Motor neuron (in vitro differentiated cells): ENCODE measurements at places on chromosomes 2 and 18. TPM values are rescaled to one million over a fixed set of nuclear protein-coding genes. Genes with fewer than 3 reads are reported as not detected.

Gene DYNAP
- total RNA-seq: 0.21 TPM in 1 of 2 replicates, not detected in the other

Gene CXCR2
- total RNA-seq: 17.6 and 23.8 TPM in 2 replicates

Gene ACTG2
- 1.0 and 1.6 TPM in 2 replicates for total RNA-seq

Gene MYCN
- total RNA-seq: 19.1 and 22.2 TPM in 2 replicates

Gene CD207
- 0.14 and 0.25 TPM in 2 replicates for total RNA-seq

Gene OTOS
- not detected in 2 replicates for total RNA-seq

Gene CYTIP
- total RNA-seq: not detected in 2 replicates

Gene SCN3A
- total RNA-seq: 2.3 and 5.2 TPM in 2 replicates

Gene RFX8
- not detected in 2 replicates for total RNA-seq

Gene COLEC11
- 0.18 and 0.21 TPM in 2 replicates for total RNA-seq

Gene ANTXR1
- total RNA-seq: 64.1 and 84.6 TPM in 2 replicates

Gene IL1RN
- 1.1 and 1.3 TPM in 2 replicates for total RNA-seq

Gene MAPRE2
- total RNA-seq: 64.9 and 71.4 TPM in 2 replicates

Gene SPC25
- 12.1 and 12.2 TPM in 2 replicates for total RNA-seq

Gene RAB17
- total RNA-seq: 1.2 and 1.3 TPM in 2 replicates

Gene AQP12A
- not detected in 2 replicates for total RNA-seq

Gene NOP58
- 95.0 and 102 TPM in 2 replicates for total RNA-seq

Gene SLC30A3
- total RNA-seq: 0.63 and 1.0 TPM in 2 replicates

Gene C2orf78
- 0.58 TPM in 1 of 2 replicates, not detected in the other for total RNA-seq

Gene NEU2
- total RNA-seq: 0.23 TPM in 1 of 2 replicates, not detected in the other

Gene GNAL
- 16.8 and 19.8 TPM in 2 replicates for total RNA-seq

Gene CACNB4
- total RNA-seq: 18.0 and 22.6 TPM in 2 replicates

Gene MC2R
- total RNA-seq: 0.05 and 0.10 TPM in 2 replicates

Gene UGT1A9
- 0.26 and 0.63 TPM in 2 replicates for total RNA-seq

Gene MC4R
- 62.5 and 141 TPM in 2 replicates for total RNA-seq

Gene BOLL
- total RNA-seq: not detected in 2 replicates

Gene NETO1
- total RNA-seq: 0.35 TPM in 1 of 2 replicates, not detected in the other

Gene SP140
- total RNA-seq: 0.45 and 0.71 TPM in 2 replicates

Gene DSG4
- not detected in 2 replicates for total RNA-seq

Gene RNU2-63P
- not detected in 2 replicates for total RNA-seq

Gene TANK
- 47.2 and 48.5 TPM in 2 replicates for total RNA-seq

Gene ANO7
- 0.73 and 1.3 TPM in 2 replicates for total RNA-seq

Gene UPP2
- 1.1 and 2.9 TPM in 2 replicates for total RNA-seq

Gene LIMS2
- 0.22 and 0.69 TPM in 2 replicates for total RNA-seq

Gene TYMS
- 6.3 and 6.5 TPM in 2 replicates for total RNA-seq

Gene MTHFD2
- total RNA-seq: 96.4 and 106 TPM in 2 replicates

Gene NCKAP5
- 6.1 and 6.6 TPM in 2 replicates for total RNA-seq

Gene GPR45
- total RNA-seq: 1.1 TPM in 2 replicates

Gene CDK5R2
- 4.2 and 4.6 TPM in 2 replicates for total RNA-seq

Gene KCNG2
- 0.93 TPM in 1 of 2 replicates, not detected in the other for total RNA-seq

Gene DPYSL5
- total RNA-seq: 235 and 255 TPM in 2 replicates
